ENCODE measurements at places on chromosomes 6 and 20.

DNA sequence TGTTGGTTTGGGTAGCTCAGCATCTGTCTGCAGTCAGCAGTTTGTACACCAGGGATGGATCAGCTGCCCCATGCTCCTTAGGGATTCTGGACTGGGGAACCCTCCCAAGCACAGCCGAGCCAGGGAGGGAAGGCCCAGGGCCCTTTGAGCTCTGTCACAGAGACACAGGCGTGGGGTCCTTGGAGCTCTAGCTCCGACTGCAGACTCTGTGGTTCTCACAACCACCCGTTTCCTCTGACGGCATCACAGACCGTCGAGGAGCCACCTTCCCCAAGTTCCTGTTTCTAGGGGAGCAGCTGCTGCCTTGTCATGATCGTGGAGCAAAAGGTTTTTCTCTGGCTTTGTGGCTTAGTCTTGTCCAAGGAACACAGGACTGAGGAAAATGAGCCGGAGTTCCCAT lies at the start of gene SLA2:
TSS of gene SLA2 (minus strand) at position 199 of the 400 bp plus-strand sequence. CDS start 4,861 bp downstream, outside the sequence.
- no peak for DNase-seq

DNA sequence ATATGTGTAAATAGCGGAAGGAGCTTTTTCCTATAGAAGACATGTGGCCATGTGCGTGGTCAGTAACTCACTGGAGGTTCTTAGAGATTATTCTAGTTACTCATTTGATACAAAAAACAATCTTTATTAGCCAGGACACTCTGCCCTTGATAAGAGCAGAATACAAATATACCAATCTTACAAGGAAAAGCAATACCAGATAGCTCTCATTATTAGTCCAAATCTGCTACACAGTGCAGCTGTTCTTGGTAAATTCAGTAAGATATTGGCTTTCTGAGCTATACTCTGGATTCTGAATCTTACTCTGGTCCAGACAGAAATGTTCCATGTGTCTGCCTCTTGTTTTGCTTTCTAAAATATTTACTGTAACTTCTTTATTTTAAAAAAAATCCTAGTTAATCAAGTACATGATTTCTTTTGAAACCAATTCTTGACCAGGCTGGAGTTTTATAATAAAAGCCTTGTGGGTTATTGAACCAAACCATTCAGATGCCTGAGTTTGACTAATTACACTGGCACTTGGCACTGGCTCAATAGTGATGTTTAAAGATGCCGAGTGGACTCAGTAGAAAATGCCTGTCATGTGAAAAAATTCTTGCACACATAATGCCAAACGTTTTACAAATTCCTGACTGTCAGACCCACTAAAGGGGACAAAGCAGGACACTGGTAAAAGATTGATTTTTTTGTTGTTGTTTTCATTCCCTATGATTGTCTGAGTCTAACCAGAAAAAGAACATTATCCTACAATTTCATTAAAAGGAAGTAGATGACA lies 242.8 kb upstream of the TCF21 start:
- DNase-seq, result peak; percentile 34

DNA sequence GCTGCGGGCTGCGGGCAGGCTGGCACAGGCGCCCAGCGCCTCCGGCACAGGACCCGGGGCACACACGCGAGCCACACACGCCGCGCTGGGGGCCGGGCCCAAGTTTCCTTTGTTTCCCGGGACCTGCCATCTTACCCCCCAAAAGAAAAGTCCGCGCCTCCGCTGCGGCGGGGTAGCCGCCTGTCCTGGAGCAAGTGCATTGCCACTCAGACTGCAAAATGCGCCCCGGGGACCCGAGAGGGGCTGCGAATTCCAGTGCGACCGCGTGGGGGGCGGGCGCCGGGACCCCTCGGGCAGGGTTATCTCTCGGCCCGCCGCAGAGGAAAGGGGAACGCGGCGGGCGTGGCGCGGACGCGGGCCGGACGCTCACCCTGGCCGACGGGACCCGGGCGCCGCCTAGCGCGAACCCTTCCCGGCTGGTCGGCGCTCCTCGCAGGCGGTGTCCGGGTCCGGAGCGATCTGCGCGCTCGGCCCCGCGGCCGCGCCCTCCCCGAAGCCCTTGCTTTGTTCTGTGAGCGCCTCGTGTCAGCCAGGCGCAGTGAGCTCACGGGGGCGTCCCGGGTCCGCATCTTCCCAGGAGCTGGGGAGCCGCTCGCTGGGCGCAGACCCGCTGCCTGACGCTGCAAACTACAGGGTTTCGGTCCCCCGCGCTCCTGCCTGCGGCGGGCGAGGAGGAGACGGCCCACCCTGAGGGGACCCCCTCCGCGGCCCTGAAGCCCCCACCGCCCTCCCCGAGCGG lies 639 bp upstream of the CD24 start:
- no peak for DNase-seq

DNA sequence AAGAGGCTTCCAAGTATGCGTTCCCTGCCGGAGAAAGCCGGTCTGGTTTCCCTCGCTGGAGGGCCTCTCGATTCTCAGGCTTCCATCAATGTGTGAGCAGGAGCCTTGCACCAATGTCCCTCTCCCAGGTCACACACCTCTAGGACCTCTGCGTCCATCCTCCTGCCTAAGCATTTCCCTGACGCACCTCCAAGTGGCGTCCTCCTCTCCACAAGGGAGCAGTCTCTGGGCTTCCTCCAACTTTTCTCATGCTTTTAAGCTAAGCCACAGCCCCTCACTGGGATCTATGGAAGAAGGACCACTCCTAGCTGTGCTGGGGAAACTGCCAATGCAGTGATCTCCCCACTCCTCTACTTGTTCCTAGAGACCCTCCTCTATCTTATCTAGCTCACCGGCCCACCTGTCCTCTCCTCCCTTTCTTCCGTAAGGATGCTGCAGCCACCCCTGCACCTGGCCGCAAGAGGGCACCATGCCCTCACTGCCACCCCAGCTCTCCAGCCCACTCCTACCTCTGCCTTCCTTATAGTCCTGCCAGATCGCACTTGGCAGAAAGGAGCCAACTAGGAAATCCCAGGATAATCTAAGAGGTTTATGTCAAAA lies 258.7 kb downstream of the LRFN2 start:
- no peak for DNase-seq

DNA sequence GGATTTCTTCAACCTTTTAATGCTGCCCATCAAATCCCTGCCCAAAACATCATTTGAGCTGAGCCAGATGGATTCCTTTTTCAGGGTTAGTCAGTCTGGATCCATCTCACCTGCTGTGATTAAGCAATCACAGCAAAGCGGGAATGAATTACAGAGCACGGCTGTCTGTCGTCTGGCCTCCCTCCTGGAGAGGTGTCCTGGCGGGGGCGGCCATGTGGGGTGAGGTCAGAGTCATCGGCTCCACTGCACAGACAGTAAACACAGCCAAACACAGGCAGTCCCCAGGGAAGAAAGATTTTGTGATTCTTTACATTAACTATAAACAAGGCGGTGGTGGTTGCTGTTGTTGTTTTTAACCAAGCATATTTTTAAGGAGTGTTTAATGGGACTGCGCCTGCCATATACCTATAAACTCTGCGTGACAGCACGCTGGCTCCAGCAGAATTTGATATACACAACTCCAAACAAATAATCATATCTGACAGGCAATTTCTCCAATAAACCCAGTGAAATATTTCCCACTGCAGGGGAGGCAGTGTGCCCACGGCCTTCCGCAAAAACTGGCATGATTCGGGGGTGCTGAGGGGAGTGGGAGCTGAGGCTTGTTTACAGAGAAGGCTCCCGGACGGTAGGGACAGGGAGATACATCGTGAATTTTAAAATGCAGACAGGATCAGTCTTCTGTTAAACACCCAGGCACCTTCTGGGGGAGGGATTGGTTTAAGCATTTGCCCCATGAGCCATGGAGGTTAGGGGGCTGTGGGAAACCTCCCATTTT lies 232.0 kb upstream of the PMEPA1 start:
- DNase-seq, result no peak

GRCh38 chr6:165092881-165093595 lies 216.4 kb downstream of the C6orf118 start:
- no peak for DNase-seq

DNA sequence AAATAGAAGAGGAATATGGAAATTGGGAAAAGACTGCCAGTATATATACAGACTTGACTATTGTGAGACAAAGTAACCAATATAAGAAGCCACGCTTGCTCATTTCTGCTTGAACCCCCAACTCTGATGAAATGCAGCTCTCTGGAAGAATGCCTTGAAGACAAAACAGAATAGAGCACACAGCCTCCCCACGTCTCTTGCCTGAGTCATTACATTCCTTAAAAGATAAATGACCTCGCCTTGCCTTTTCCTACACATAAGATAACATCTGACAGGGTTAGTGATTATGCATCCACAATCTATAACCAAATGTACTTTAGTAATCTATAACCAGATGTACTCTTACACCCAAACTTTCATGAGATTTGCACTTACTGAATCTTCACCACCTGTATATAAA lies 141.1 kb upstream of the EEF1E1 start:
- peak; percentile 89 for DNase-seq

GRCh38 chr20:51631011-51631950 lies 88.8 kb upstream of the NFATC2 start:
- peak; percentile 99 for DNase-seq

DNA sequence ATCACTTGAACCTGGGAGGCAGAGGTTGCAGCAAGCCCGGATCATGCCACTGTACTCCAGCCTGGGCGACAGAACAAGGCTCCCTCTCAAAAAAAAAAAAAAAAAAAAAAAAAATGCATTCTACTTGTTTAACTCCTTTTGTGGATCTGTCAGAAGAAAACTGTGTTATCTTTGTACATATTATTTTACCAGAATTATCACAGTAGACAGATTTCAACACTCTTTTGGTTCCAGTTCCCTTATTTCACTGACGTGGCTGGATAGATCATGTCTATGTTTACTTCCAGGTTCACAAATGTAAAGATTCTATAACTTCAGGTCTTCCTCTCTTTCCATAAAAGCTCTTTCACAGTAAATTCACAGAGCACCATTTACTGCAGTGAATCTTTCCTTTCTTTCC lies 18.4 kb downstream of the NUDT3 start:
- no peak for DNase-seq

- DNase-seq, result no peak
Measured at GRCh38 chr6:31935021-31935420, 7.5 kb downstream of the C2 start.

DNA sequence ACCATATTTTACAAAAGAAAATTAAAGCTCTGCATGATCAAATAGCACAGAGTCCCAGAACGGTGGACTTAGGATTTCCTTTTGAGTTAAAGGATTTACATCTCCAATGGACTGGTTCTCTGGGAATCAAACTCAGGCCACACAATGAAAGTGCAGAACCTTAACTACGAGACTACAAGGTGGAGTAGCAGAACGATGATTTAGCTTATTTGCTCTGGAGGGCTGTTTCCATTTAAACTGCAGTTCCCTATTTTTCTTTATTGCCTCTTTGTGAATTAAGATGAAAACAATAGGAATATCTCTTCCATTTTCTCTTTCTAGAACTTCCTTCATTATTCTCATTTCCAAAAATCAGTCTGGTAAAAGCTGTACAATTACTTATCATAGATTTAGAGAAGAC lies 65.7 kb downstream of the TFAP2B start:
- no peak for DNase-seq

DNA sequence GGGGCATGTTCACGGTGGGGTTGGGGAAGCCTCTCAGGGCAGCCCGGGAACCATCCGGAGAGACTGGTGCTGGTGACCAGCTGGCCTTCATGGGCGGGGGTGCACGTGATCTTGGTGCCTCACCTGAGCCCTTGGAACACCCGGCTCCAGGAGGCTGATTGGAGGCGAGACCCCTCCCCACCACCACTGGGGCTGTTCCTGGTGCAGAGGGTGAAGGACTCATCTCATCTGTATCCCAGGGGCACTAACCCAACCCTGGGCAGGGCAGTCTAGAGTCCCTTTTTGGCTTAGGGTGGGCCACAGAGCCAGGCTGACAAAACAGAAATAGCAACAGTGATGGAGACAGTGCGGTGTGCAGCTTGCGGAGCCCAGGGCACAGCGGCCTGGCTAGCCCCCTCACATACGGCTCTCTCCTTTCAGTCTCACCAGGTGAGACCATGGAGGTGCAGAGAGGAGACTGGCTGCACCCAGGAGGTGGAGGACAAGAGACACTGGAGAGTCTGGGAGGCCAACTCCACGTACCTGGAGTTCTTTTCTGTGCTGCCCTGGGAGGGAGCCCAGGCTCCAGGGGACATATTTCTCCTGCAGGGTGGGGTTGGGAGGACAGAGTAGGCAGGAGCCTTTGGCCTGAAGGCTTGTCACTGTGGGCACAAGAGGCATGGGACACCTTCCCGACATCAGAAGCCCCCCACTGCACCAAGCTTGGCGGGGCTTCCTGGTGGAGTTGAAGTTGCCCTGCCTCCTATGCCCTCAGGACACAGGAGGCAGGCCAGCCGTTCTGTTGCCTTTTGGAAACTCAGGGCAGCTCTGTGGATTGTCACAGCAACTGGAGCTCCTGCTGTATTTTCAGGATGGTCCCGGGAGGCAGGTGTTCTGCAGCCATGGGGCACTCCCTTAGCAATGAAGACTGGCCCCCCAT lies 106.0 kb downstream of the SYCP2 start:
- no peak for DNase-seq

GRCh38 chr6:156538875-156539660 lies 238.1 kb upstream of the ARID1B start:
- no peak for DNase-seq

- peak; percentile 13 for DNase-seq
Measured at GRCh38 chr6:95576218-95576997, 927 bp upstream of the MANEA start.

- DNase-seq, result peak; percentile 87
Measured at GRCh38 chr20:61956396-61957342, 109.0 kb downstream of the TAF4 start.

DNA sequence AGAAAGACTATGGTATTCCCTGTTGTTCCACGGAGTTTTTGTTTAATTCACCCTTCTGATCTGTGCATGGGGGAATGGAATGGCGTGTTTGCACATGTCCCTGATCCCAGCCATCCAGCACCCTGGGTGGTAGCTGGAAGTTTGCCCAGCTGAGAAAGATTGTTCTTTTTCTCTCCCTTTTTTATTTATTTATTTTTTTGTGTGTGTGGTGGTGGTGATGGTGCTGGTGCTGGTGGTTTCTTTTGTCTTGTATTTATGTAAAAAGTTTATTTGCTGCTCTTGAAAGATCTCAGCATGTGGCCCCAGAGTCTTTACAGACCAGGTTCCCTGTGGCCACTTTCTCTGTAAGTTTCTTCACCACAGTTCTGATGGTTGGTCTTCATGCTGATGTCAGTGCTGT lies 372.6 kb downstream of the UTRN start:
- DNase-seq, result no peak

- DNase-seq, result peak; percentile 17
Measured at GRCh38 chr6:56437171-56437900, 190.0 kb upstream of the COL21A1 start.

- DNase-seq, result no peak
Measured at GRCh38 chr20:43189554-43190331, at the start of gene PTPRT. PTPRT (minus strand) TSS chr20:43189906; CDS start chr20:43189733, 173 bp downstream.

DNA sequence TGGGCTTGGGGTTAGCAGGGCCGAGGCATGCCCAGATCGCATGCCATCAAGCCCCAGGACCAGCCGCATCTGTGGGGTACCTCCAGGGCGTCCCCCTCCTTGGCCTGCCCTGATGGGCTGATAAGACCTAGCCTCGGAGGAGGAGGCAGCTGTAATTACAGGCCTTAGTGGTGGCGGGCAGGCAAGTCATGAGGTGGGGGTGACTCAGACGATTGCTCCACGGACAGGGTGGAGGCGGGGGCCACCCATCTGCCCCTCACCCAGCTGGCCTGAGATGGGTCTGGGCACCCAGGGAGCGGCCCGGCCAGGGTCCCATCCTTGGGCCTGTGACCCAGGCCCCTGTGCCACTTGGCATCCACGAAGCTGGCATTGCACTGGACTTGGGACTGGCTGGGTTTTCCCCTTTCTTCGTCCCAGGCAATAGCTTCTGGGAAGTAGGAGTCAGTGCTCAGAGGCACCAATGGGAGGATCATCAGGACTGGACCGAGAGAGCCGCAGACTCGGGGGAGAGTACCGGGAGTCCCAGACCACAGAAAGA lies 57.5 kb downstream of the CEBPB start:
- DNase-seq, result peak; percentile 88

Measured in amniotic epithelial cell (primary cell).